ENCODE measurements at places on chromosomes 12 and 14.

DNA sequence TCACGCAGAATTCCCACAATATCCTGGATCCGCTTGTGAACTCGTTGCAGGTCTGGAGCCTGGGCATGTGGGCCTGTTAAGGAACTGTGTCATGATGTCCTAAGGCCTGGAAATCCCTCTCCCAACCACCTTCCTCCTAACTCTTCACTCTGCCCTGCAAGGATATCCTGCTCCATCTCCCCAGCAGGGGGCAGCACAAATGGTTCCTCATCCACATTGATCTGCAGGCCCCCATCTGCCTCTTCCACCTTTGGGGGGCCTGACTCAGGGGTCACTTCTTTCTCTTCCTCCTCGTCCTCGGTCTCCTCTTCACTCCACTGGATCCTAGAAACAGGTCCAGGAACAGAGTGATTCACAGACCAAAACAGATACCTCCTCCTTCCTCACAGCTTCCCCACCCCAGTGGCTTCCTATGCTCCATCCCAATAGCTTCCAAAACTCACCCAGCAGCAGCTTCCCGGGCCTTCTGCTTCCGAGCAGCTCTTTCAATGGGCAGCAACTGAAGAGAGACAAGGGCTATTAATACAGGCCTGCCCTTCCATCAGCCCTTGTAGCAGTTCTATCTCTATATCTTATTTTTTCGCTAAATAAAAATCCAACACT, 4.5 kb downstream of the NOP2 start:
- DNase-seq, result no peak

- peak; percentile 67 for DNase-seq
These were observed 120.3 kb upstream of the SOX5 start for GRCh38 chr12:24069532-24070395.

- DNase-seq, result no peak
These were observed 7.5 kb downstream of the CCDC88C start for GRCh38 chr14:91409928-91410718.

GRCh38 chr12:7130701-7131501, 730 bp downstream of the CLSTN3 start:
- DNase-seq, result peak; percentile 59

GRCh38 chr14:101191721-101192660, 288.5 kb upstream of the RTL1 start:
- no peak for DNase-seq

GRCh38 chr12:96501908-96502307, 12.5 kb downstream of the CFAP54 start:
- DNase-seq, result no peak

- DNase-seq, result no peak
These were observed 81.3 kb downstream of the CPSF2 start for GRCh38 chr14:92203116-92203515.

DNA sequence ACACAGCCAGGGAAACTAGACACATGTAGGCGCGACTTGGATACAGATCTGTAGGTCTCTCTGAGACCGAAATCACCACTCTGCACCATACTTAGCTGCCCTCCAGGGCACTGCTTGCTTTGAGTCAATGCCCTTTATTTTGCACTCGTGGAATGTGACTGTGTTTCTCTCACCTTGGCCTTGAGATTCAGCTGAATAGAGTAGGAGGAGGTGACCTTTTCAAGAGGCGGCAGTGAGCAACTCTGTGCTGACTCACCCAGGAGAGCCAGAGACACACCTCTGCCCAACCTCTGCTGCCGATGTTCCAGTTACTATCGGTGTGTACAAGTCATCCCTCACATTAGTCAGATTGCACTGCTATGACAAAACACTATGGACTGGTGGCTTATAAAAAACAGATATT, 583.4 kb downstream of the VRK1 start:
- no peak for DNase-seq
